ENCODE measurements at places on chromosomes 4 and X.

DNA sequence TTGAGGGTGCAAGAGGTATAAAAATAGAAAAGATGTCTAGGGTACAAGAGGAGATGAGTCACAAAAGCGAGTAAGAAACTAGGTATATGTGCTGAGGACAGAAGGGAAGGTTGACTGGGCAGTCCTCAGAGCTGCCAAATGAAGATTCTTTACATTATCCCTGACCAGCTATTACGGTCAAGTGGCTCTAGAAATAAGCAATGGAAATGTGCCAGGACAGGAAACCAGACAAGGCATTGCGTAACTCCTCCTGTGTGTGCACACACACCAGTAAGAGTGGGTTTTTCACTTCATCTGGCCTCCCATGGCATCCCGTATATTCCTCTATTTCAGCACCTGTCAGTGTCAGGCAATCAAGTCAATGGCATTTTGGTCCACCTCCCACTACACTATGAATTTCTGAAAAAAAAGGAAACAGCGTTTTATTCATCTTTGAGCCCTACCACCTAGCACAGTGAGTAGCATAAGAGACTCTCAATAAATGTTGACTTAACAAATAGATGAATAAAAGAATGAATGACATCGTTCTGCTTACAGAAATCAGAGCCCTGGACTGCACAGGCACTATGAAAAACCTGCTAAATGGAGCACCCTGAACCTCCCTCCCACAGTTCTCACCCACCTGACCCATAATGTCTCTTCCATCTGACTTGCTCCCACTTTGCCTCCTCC lies 62.6 kb upstream of the KLF3 start:
- peak; percentile 62 for DNase-seq

- DNase-seq, result no peak
Observed at GRCh38 chr4:113312529-113312928, 263.1 kb downstream of the ANK2 start.

- no peak for DNase-seq
Observed at GRCh38 chr4:41394481-41394894, 137.8 kb downstream of the UCHL1 start.

GRCh38 chr4:123743848-123744247 lies 347.3 kb downstream of the SPRY1 start:
- DNase-seq, result no peak

DNA sequence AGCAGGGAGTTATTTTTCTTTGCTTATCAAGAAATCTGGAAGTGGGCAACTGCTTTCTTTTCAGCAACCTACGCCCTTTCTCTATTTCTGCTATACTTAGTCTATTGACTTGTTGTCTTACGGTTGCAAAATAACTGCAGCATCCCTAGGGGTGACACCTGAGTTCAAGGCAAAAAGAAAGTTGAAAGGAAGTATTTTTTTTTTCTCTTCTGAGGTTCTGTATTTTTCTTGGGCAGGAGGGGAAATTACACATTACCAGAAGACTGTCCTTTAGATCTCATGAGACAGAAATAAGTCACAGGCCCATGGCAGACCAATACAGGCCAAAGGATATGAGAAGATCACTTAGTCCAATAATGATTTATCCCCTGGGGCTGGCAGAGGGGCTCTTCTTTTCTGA lies 204.7 kb upstream of the CASK start:
- DNase-seq, result no peak

DNA sequence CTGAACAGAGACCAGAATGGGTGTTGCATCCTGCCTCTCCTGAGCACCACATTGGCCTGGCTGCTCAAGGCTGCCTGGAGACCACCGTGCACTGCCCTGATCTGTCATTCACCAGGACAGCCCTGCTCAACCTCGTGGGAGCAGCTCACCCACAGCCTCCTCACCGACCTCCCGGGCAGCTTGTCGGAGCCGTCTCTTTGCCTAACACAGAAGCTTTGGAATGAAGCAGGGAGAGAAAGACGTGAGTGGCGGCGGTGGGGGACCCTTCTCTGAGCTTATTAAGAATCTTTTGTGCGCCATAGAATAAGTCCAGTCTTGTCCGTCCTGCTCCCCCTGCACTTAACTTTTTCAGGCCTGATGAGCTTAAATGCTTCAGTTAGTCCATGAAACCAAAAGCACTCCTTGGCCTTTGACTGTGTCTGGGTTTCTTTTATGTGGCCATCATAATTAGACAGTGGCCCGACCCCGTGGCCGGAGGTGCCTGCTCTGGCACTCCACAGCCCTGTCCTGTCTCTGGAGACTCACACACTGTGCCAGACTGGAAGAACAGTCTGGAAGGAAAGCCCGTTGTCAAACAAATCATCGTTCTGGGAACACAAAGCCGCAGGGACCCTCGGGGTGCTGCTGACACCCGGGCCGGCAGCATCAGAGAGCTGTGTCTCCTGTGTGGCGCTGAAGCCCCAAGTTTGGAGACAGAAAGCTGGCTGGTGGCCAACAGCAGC lies 192.8 kb downstream of the BCOR start:
- no peak for DNase-seq

GRCh38 chr4:138202686-138203085 lies 39.5 kb downstream of the SLC7A11 start:
- DNase-seq, result no peak

DNA sequence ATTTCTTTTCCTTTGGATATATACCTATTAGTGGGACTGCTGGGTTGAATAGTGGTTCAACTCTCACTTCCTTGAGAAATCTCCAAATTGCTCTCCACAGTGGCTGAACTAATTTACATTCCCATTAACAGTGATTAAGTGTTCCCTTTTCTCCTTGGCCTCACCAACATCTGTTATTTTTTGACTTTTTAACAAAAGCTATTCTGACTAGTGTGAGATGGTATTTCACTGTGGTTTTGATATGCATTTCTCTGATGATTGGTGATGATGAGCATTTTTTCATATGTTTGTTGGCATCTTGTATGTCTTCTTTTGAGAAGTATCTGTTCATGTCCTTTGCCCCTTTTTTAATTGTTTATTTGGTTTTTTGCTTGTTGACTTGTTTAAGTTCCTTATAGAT lies 413.0 kb downstream of the MAPK10 start:
- no peak for DNase-seq

GRCh38 chr4:147122685-147123084 lies 177.0 kb upstream of the TTC29 start:
- no peak for DNase-seq

- DNase-seq, result no peak
Observed at GRCh38 chr4:73801692-73802091, 34.8 kb upstream of the CXCL6 start.

- DNase-seq, result peak; percentile 76
Observed at GRCh38 chrX:47595716-47596251, 13.5 kb downstream of the TIMP1 start.

- DNase-seq, result peak; percentile 20
Observed at GRCh38 chr4:7094916-7095315, 27.1 kb upstream of the GRPEL1 start.

DNA sequence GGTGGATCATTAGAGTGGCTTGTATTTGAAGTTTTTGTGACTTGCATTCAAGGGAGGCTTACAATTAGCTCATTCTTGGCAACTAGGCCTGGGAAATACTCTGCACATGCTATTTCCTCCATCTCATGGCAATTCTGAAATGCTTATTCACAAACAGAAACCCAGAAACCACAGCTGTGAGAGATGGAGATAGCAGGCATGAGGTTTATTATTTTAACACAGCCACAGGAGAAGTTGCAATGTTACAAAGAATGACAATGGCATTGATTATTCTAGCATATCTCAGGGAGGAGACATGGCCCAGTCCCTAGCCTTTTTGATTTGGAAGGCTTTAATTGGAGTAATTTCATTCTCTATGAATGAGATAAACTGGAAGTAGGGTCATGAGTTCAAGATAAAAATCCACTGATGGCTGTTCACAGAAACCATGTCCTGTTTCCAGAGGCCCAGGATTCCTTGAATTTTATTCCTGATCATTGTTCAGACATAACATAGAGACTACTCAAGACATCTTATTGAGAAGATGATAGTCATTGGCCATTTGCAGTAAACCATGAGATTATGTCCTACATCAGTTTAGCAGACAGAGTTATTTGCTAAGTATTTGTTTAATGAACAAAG lies 123.9 kb downstream of the MID1 start:
- peak; percentile 69 for DNase-seq

DNA sequence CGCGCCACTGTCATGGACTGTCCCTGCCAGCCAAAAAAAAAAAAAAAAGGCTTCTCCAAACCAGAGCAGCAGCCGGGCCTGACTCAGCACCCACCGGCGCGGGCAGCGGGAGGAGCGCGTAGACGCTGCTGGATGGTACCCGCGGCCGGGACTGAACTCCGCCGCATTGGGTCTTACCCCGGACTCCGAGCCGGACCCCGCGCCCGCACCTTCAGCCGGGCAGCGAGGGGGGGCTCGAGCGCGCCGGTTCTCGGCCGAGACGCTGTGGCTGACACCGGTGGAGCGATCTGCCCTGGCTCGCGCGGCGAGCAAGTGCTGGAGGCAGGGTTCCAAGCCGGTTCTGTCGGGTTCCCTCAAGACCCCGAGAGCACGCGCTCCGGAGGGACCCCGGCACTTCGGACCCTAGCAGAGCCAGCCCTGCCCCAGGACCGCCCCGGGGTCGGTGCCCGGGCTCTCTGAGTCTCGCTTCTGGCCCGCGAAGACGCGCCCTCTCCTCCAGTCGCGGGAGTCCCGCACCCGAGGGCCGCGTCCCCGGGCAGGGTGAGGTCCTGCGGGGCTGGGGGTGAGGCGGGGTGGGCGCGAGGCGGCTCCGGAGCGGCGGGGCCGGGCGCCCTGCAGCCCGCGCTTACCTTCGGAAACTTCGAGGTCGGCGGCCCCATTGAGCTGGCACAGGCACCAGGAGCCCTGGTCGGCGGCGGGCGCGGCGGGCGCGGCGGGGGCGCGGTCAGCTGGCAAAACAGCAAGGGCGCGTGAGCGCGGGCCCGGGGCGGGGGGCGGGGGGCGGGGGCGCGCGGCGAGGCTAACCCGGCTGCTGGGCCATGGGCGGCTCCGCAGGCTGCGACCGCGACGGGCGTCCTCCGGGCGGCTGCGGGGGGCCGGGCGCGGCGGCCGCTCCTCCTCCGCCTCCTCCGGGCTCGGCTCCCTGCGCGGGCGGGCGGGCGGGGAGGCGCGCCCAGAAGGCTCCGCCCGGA lies 11.8 kb upstream of the MAN2B2 start:
- DNase-seq, result peak; percentile 63

DNA sequence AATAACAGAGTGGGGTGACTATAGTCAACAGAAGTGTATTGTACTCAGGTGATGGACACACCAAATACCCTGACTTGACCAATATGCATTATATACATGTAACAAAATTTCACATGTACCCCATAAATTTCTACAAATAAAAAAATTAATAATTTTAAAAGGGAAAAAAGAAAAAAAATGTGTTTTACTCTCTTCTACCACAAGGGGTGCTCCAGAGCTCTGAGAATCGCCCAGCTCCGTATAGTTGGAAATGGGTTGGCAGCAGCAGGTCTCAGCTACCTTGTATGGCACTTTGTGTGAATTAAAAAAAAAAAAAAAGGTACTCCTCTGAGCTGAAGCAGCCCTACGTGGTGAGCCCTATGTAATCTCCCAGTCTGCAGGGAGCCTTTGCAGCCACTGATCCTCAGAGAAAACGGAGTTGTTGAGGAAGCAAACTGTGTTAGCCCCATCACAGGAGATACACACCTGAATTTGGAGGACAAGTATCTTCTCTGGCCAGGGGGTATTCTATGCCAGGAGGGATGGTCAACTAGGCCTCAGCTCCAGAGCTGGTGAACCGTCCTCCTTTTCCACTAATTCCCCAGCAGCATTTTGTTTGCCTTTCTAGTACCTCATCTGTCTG lies 17.2 kb upstream of the POLA1 start:
- DNase-seq, result peak; percentile 61

DNA sequence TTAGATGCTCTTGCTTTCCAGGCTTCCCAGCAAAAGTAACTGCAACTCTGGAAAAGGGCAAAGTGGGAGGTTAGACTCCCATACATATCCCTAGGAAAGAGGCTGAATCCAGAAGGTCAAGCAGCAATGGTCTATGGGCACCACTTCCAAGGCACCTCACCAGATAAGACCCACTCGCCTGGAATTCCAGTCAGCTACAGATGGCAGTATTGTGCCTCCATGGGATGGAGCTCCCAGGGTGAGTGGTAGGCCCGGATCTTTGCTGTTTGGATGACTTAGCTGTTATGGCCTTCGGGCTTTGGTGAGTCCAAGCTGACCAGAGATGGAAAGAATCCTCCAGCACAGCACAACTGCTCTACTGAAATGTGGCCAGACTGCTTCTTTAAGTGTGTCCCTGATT lies 688.0 kb downstream of the PCDH19 start:
- no peak for DNase-seq

GRCh38 chrX:40082447-40083119 lies 15.2 kb downstream of the BCOR start:
- no peak for DNase-seq

- DNase-seq, result no peak
Observed at GRCh38 chrX:642436-643240, 12.0 kb downstream of the SHOX start.

- DNase-seq, result no peak
Observed at GRCh38 chrX:69503228-69503781, 821 bp upstream of the NALF2 start.

- DNase-seq, result no peak
Observed at GRCh38 chr4:149711593-149712365, 103.9 kb downstream of the IQCM start.

GRCh38 chrX:155188786-155189185 lies 27.5 kb upstream of the VBP1 start:
- DNase-seq, result no peak

DNA sequence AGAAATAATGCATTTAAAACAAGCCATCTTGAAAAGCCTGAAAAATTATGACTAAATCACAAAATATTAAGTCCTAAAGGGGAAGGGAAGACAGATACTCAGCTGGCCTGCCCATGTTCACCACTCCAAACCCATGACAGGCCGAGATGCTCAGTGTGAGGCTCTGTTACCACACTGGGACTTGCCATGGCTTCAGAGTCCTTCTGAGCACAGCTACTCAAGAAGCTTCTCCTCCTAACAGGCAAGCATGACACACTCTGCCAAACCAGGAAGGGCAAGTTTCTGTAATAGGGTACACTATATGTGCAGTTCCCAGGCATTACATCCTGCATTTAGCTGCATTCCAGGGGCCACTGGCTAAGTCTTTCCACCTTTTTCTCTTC lies 34.0 kb upstream of the CYBB start:
- no peak for DNase-seq

DNA sequence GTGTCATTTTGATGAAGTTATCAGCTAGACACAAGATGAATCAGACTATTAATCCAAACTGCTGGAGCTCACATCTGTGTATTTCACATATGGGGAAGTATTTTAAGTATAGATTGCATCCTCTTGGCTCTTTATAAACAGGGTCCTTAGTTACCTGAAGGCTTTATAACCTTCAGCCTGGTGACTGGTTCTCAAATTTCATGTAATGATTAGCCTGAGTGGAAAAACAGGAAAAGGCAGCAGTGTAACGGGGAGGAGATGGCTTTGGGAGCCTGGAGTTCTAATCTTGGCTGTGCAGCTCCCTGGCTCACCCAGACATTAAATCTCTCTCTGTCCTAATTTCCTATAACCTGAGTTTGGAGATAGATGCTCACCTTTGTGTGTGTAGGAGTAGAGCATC lies 103.8 kb upstream of the HPF1 start:
- no peak for DNase-seq

GRCh38 chr4:55879224-55879623 lies 25.8 kb downstream of the EXOC1 start:
- DNase-seq, result no peak

Data from adipocyte (in vitro differentiated cells).